Uterus (tissue), 4 donors: ENCODE measurements at places on chromosomes 2 and 18.

DNA sequence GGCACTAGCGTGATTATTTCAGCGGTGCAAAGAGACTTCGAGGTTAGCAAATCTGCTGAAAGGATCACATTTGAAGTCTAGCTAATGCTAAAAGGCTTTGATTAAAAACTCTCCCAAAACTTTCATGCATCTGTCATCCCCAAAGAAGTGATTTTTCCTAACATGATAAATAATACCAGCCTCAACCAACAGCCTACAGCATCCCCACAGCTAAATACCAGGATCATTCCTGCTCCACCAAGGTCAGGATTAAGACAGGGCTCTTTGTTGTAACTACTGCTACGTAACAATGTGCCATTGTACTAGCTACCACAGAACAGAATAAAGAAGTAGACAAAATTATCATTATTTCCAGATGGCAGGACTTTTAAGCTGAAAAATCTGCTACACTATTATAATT lies 1.6 kb downstream of the OR6B3 start:
- no peaks in the 10 kb centered on the region for H3K27me3 ChIP-seq
- H3K27ac ChIP-seq = no peak overlapping the region
- H3K4me3 ChIP-seq = no peak overlapping the region

GRCh38 chr2:65957886-65958285 lies 477.0 kb upstream of the MEIS1 start:
- H3K27me3 ChIP-seq = no peaks in the 10 kb centered on the region
- no peak for DNase-seq
- H3K27ac ChIP-seq = no peak overlapping the region
- no peaks in the 10 kb centered on the region for H3K36me3 ChIP-seq
- no peak overlapping the region for H3K4me3 ChIP-seq
- no peaks in the 10 kb centered on the region for H3K4me1 ChIP-seq

- H3K4me3 ChIP-seq = no peak overlapping the region
- H3K4me1 ChIP-seq = no peaks in the 10 kb centered on the region
- H3K27ac ChIP-seq = no peak overlapping the region
- peak; percentile 17 for DNase-seq
- H3K27me3 ChIP-seq = no peaks in the 10 kb centered on the region
- no peaks in the 10 kb centered on the region for H3K36me3 ChIP-seq
These were observed 603.7 kb upstream of the ZEB2 start for GRCh38 chr2:145123606-145124005.

- no peaks in the 10 kb centered on the region for H3K4me1 ChIP-seq
- no peak for DNase-seq
- no peak overlapping the region for H3K4me3 ChIP-seq
- no peaks in the 10 kb centered on the region for H3K27me3 ChIP-seq
- no peaks in the 10 kb centered on the region for H3K36me3 ChIP-seq
- H3K27ac ChIP-seq = no peak overlapping the region
These were observed 156.7 kb downstream of the QPCT start for GRCh38 chr2:37501113-37501512.

- H3K27me3 ChIP-seq = no peaks in the 10 kb centered on the region
- no peak overlapping the region for H3K27ac ChIP-seq
- H3K36me3 ChIP-seq = no peaks in the 10 kb centered on the region
- no peak for DNase-seq
- H3K4me3 ChIP-seq = no peak overlapping the region
These were observed 23.6 kb downstream of the MPPE1 start for GRCh38 chr18:11884396-11885030.

DNA sequence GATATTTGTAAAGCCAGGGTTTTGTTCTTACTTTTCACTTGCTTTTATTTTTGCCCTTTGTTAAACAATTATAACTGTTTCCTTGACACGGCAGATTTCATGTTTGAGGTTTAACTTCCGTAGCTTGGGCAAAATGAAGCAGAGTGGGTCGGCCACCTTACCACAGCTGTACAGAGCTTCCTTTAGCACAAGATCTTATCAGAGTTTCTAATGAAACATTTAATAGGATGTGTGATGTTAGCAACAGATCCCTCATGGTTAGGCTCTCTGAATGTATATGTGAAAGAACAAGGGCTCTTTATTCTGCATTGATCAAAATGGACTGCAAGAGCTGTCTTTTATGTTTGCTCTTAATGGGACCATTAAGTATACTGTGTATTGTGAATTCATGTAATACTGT lies 22.3 kb downstream of the RNF125 start:
- H3K4me1 ChIP-seq = no peaks in the 10 kb centered on the region
- no peak overlapping the region for H3K4me3 ChIP-seq
- no peak for DNase-seq
- H3K27ac ChIP-seq = no peak overlapping the region

- no peak overlapping the region for H3K4me3 ChIP-seq
- no peaks in the 10 kb centered on the region for H3K27me3 ChIP-seq
- no peak for DNase-seq
- no peak overlapping the region for H3K27ac ChIP-seq
- no peaks in the 10 kb centered on the region for H3K4me1 ChIP-seq
These were observed 397.1 kb downstream of the KCNJ3 start for GRCh38 chr2:155095613-155096012.

- H3K27me3 ChIP-seq = no peaks in the 10 kb centered on the region
- H3K36me3 ChIP-seq = no peaks in the 10 kb centered on the region
- H3K4me1 ChIP-seq = no peaks in the 10 kb centered on the region
- no peak for DNase-seq
- no peak overlapping the region for H3K27ac ChIP-seq
These were observed 23.8 kb downstream of the ANKAR start for GRCh38 chr2:189698020-189698887.

- no peak for DNase-seq
- H3K36me3 ChIP-seq = no peaks in the 10 kb centered on the region
- peak overlapping the region; percentile 68 for H3K27ac ChIP-seq
- H3K4me1 ChIP-seq = no peaks in the 10 kb centered on the region
- H3K4me3 ChIP-seq = no peak overlapping the region
These were observed 236.8 kb downstream of the SETBP1 start for GRCh38 chr18:44917216-44918141.

DNA sequence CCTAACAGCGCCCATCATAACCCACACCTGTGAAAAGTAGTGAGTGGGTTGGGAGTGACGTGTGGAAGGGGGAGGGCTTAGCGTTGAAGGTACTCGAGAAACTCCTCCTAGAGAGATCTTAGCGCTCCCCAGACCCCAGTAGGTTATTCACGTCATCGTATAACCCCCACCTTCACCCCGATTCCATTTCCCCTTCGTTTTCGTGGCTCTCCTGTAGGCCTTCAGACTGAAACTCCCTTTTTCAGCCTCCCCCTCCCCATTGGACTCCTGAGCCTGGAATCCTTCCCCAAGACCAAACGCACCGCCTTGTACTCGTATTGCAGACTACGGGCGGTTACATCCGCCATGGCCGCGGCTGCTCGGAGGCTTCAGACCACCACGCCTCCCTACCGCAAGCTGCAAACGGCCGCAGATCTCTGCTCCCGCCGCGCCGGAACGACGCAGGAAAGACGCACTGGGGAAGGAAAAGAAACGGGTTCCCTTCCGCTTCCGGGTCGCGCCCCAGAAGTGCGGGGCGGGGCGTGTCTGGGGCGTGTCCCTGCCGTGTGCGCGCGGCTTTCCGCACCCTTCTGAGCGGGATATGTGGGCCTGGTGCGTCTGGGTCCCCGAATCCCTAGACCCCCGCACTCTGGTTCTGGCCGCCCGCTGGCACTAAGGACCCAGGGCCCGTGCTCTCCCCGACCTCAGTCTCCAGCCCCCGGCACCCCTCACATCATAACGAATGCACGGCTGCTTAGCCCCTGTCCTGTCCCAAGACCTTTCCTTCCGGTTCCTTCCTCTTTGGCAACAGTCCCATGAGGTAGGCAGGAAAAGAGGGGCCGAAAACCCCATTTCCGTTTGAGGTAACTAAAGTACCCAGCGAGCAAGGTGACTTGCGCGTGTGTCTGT lies at the start of gene SNRNP200:
Gene SNRNP200 (minus strand): TSS at position 456 of the 888 bp plus-strand sequence. CDS start 109 bp downstream, at position 347.
- H3K27me3 ChIP-seq = no peaks in the 10 kb centered on the region
- peak within 1 kb of the TSS; percentile 74 for H3K4me3 ChIP-seq
- H3K27ac ChIP-seq = peak within 1 kb of the TSS; percentile 85
- H3K4me1 ChIP-seq = no peaks in the 10 kb centered on the region

GRCh38 chr2:164015328-164016123 lies 279.7 kb upstream of the FIGN start:
- no peaks in the 10 kb centered on the region for H3K36me3 ChIP-seq
- no peak overlapping the region for H3K4me3 ChIP-seq
- no peak for DNase-seq

DNA sequence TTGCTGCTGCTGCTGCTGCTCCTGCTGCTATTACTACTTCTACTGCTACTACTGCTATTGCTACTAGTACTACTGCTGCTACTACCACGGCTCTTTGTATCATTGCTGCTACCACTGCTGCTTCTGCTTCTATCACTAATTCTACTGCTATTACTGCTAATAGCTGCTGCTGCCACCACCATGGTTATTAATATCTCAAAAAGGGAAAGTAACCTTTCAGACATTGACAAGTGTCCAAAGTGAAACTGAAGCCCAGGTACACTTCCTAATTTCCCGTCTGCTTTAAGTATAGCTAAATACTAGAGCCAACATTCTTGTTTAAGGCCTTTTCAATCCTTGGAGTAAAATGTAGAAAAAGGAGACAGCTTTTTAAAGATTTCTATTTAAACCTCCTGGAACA lies 45.4 kb upstream of the EHBP1 start:
- no peak for DNase-seq
- H3K4me1 ChIP-seq = peaks cover 18% of the 10 kb centered on the region
- H3K4me3 ChIP-seq = no peak overlapping the region
- H3K36me3 ChIP-seq = no peaks in the 10 kb centered on the region
- H3K27ac ChIP-seq = peak overlapping the region; percentile 77
- no peaks in the 10 kb centered on the region for H3K27me3 ChIP-seq

- no peak overlapping the region for H3K4me3 ChIP-seq
- H3K4me1 ChIP-seq = no peaks in the 10 kb centered on the region
- no peak overlapping the region for H3K27ac ChIP-seq
- no peaks in the 10 kb centered on the region for H3K27me3 ChIP-seq
- H3K36me3 ChIP-seq = no peaks in the 10 kb centered on the region
These were observed 237.6 kb upstream of the TRIB2 start for GRCh38 chr2:12479065-12479601.

DNA sequence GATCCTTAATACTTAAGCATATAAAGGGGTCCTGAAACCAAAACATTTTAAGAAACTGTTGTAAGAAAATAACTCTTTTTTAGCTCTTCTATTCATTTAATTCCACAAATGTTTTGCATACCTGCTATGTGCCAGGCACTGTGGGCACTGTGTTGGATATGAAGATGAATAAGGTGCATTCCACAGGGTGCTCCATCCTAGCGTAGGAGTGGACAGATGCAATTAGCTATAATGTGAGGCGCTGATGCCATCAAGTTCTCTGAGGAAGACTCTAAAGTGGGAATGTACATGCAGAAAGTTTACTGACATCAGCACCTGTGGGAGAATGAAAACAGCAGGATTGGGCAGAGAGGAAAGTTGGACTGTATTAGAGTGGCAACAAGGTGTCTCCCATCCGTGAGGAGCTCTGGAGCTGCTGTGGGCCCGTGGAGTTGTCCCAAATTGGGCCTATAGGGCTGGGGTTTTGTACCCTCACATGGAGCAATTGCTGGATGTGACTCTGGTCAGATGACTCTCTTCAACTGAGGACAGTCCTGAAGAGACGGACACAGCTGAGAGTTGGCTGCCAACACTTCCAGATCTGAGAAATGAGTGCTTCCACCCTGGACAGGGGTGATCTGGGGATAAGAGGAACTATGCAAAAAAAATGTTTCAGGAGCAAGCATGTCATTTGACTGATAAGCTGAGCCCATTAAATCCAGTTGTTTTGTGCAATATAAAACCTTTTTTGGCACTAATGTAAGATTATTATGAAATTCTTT lies 22.3 kb downstream of the CD8A start:
- H3K4me1 ChIP-seq = no peaks in the 10 kb centered on the region
- DNase-seq = no peak
- no peak overlapping the region for H3K4me3 ChIP-seq
- H3K36me3 ChIP-seq = no peaks in the 10 kb centered on the region

- DNase-seq = no peak
- no peaks in the 10 kb centered on the region for H3K27me3 ChIP-seq
- no peak overlapping the region for H3K4me3 ChIP-seq
These were observed 89.4 kb upstream of the TACR1 start for GRCh38 chr2:75288760-75289159.

GRCh38 chr2:2926858-2927175 lies 450.8 kb downstream of the EIPR1 start:
- no peaks in the 10 kb centered on the region for H3K36me3 ChIP-seq
- no peak overlapping the region for H3K4me3 ChIP-seq
- no peaks in the 10 kb centered on the region for H3K4me1 ChIP-seq
